ENCODE measurements at places on chromosomes 1 and 21. TPM values are rescaled to one million over a fixed set of nuclear protein-coding genes. Genes with fewer than 3 reads are reported as not detected.

The NOS1AP gene
- total RNA-seq = 10.7 TPM

The PARP1 gene
- 71.1 TPM for total RNA-seq

The MROH9 gene
- not detected for total RNA-seq

The QSOX1 gene
- total RNA-seq = 111 TPM

DNA sequence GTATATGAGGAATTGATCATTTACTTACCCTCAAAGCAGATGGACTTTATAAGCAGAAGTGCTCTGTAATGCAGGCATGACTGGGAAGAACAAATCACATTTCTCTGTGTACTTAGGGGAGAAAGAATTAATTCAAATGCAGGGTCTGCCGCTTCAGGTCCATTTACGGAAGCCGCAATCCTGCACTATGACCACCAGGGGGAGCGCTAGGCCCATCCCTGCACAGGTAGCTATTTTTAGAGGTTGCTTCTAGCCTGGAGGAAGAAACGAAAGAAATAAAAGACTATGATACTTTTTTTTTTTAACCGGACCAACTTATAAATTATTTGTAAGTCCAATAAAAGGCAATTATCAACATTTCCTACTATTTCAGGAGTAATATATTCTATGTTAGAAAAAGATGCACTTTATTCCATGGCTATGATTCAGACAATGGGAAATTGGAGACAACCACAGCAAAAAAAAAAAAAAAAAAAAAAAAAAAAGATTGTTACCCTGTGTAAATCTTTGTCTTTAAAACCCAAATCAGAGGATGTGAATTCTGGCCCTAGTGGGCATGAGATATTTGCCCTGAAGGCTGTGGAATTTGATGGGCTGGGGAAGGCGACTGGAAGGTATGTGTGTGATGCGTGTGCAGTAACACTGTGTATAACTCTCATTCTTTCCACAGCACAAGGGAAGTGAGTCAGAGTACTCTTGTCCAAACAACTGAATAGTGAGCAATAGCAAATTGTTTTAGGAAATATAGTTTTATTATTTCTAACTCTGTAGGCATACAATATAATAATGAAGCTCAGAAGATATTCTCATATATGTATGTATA, 12.9 kb upstream of the FYB2 start:
- peak; percentile 88 for DNase-seq
- no peaks in the 10 kb centered on the region for H3K27me3 ChIP-seq
- H3K36me3 ChIP-seq = no peaks in the 10 kb centered on the region
- no peak overlapping the region for H3K4me3 ChIP-seq
- H3K4me1 ChIP-seq = no peaks in the 10 kb centered on the region
- no peak overlapping the region for H3K27ac ChIP-seq

DNA sequence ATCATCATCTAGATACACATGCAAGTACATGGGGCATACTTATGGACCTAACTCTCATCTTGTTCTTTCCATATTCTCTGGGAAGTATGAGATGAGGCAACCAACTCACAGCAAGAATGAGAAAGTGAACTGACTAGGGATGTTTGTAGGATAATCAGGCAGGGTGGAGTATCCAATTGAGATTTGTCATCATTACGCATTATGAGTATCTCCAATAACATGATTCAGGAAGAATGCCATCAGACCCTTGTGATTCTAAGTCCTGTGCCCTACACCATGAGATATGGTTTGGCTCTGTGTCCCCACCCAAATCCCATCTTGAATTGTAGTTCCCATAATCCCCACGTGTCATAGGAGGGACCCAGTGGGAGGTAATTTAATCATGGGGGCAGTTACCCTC, 154.0 kb downstream of the SLC30A10 start:
- DNase-seq = no peak
- H3K27me3 ChIP-seq = no peaks in the 10 kb centered on the region
- no peaks in the 10 kb centered on the region for H3K36me3 ChIP-seq
- no peak overlapping the region for H3K4me3 ChIP-seq

GRCh38 chr1:172406968-172407367, 13.5 kb upstream of the C1orf105 start:
- no peaks in the 10 kb centered on the region for H3K27me3 ChIP-seq
- DNase-seq = no peak
- H3K36me3 ChIP-seq = no peaks in the 10 kb centered on the region
- H3K27ac ChIP-seq = no peak overlapping the region

GRCh38 chr1:8815582-8816151, 1.8 kb downstream of the RERE start:
- H3K27ac ChIP-seq = peak overlapping the region; percentile 94
- H3K4me3 ChIP-seq = peak overlapping the region; percentile 94
- H3K36me3 ChIP-seq = no peaks in the 10 kb centered on the region
- H3K27me3 ChIP-seq = no peaks in the 10 kb centered on the region
- DNase-seq = peak; percentile 27

GRCh38 chr1:31984419-31985347, 29.0 kb upstream of the KHDRBS1 start:
- H3K36me3 ChIP-seq = no peaks in the 10 kb centered on the region
- H3K4me3 ChIP-seq = no peak overlapping the region
- no peak for DNase-seq

- H3K27me3 ChIP-seq = no peaks in the 10 kb centered on the region
- H3K4me1 ChIP-seq = no peaks in the 10 kb centered on the region
- no peak overlapping the region for H3K27ac ChIP-seq
- no peak overlapping the region for H3K4me3 ChIP-seq
- no peak for DNase-seq
- no peaks in the 10 kb centered on the region for H3K36me3 ChIP-seq
These were observed 299.7 kb downstream of the GRIK1 start for GRCh38 chr21:29640080-29640508.

DNA sequence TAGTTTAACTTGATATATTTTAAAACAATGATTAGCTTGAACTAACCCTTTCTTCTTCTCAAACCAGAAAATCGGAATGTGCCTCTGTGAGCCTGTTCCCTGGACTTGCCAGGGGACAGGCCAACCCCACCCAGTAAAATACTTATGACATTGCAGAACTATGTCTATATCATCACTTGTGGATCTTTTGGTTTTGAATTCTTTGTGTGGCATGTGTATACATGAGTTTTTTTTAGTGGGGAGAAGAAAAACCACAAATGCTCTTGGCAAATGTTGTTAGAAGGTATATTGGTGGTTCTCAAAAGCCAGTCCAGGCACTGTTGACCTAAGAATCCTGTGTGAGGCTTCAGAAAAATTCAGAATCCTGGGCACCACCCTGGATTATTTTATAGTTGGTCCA, 347.4 kb downstream of the SIPA1L2 start:
- H3K4me3 ChIP-seq = no peak overlapping the region
- DNase-seq = no peak
- H3K27me3 ChIP-seq = no peaks in the 10 kb centered on the region
- H3K4me1 ChIP-seq = peaks cover 2% of the 10 kb centered on the region
- H3K36me3 ChIP-seq = no peaks in the 10 kb centered on the region
- H3K27ac ChIP-seq = no peak overlapping the region
